ENCODE measurements at places on chromosomes 3 and 15.

DNA sequence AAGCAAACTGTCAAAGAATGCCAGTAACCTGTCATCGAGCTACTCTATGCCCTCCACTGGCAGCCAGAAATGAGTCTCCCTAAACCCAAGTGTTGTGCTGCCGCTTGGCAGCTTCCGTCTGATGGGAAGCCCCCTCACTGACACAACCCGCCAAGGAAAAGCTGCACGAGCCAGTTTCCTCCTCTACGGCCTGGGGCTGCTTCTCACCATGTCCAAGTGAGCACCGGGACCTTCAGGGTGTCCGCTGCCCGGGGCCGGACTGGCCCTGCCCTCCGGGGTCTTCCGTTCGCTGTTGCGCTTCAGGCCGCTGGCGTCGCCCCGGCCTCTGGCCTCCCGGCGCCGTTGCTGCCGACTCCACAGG is 490 bp downstream of the TOMM70 start:
- DNase-seq = peak; percentile 28

- DNase-seq = no peak
Measured at GRCh38 chr3:100149130-100149529, 34.8 kb upstream of the FILIP1L start.

DNA sequence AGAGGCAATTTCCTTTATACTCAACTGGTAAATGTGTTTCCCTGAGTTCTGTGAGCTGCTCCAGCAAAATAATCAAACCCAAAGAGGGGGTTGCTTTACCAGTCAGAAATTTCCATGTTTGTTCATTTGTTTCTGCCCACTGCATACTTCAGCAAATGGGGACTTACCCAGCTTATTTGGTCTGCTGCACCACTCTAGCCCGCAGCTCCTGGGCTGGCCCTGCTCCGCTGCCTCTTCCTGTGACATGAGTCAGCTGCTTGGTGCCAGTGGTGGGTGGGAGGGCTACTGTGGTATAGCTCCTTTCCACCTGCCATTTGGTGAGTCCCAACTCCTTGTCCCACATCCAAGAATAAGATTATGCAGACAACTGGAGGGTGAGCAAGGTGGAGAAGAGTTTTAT is 644.2 kb downstream of the MCTP2 start:
- no peak for DNase-seq

DNA sequence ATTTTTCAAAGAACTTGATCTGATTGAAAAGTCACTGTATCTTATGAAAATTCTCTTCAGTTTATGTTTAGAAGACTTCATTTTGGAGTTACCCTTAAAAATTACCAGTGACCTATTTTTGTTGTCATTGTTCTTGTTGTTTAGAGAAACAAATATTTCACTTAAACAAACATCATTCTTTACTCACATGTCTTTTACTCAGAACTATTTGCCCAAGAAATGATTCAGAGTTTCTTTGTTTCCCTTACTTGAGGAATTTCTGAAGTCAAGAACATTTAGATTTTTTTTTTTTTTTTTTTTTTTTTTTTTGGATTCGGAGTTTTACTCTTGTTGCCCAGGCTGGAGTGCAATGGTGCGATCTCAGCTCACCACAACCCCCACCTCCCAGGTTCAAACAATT is 259.6 kb upstream of the UBE2E1 start:
- no peak for DNase-seq

GRCh38 chr3:24490151-24490550 is 4.5 kb downstream of the THRB start:
- DNase-seq = no peak

DNA sequence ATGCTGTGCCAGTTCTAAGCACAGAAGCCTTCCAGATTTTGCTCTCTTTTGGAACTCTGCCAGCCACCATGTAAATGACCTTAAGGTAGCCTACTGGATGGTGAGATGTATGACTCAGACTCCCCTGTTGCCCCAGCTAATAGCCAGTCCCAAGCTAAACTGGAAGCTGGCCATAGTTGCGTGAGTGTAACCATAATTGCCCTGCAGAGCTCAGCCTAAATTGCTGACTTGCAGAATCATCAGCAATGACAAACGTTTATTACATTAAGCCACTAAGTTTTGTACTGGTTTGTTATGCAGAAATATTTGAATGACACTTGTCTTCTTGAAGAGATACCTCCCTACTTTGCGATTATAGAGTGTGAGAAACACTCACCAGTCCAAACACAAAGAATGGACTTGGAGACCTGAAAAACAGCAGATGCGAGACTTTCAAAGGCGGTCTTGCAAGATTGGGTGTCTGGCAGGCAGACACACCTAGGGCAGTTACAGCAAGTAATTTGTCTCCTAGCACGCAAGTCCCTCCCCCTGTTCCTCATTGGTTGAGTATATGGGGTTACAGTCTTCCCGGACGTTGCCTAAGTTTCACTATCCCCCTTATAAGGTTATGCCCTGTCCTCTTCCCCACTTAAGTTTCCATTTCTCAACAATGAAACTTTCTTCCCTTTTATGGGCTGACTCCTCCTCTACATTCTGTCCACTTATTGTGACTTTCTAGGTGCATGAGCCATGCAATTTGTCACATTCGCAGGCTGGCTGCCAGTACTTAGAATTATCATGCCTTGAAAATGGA is 83.6 kb upstream of the XCR1 start:
- no peak for DNase-seq

- no peak for DNase-seq
Measured at GRCh38 chr15:69994429-69995205, 103.1 kb downstream of the TLE3 start.

GRCh38 chr3:159787178-159787574 is 201.5 kb upstream of the IL12A start:
- no peak for DNase-seq

DNA sequence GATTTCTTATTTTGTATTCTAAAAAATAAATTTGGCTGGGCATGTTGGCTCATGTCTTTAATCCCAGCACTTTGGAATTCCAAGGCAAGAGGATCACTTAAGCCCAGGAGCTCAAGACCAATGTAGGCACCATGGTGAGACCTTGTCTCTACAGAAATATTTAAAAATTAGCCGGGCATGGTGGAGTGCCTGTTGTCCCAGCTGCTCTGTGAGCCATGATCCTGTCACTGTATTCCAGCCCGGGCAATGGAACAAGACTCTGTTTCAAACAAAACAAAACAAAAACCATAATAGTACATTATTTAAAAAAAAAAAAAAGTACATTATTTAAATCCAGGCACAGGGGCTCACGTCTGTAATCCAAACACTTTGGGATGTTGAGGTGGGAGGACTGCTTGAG is 5.5 kb upstream of the RTF1 start:
- DNase-seq = no peak

- no peak for DNase-seq
Measured at GRCh38 chr3:197010556-197011351, 18.9 kb downstream of the MELTF start.

DNA sequence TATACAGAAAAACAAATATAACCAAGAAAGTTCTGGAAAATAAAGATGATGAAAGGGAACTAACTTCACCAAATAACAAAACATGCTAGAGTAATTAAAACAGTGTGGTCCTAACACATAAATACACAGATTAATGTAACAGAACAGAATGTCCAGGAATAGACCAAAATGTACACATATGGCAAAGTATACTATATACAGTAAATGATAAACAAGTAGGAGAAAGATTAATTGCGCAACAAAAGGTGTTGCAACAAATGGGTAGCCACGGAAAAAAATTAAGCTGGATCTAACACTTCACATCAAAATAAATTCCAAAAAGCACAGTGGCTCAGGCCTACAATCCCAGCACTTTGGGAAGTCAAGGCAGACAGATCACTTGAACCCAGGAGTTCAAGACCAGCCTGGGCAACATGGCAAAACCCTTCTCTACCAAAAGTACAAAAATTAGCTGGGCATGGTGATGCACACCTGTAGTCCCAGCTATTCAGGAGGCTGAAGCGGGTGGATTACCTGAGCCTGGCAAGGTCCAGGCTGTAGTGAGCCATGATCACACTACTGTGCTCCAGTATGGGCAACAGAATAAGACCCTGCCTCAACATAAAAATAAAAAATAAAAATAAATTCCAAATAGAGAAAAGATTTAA is 19.8 kb downstream of the SCAP start:
- no peak for DNase-seq

- no peak for DNase-seq
Measured at GRCh38 chr15:83283813-83284558, 478 bp downstream of the BNC1 start.

GRCh38 chr3:186213946-186214345 is 105.1 kb upstream of the ETV5 start:
- DNase-seq = no peak

DNA sequence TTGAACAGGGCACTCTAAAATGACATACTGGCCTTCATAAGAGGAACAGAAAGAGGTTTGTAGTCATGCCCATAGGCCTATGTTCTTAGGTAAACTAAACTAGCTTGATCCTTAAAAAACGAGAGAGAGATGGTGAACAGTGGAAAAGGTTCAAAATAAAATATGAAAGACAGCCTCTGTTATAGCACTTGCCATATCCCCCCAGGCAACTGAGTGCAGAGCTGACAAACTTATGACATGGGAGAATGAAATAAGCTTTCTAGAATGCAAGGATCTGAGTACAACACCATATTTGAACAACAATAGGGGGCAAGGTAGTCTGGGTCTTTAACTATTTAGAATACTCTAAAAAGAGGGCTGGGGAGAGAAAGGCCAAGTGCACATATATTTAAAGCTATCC is 700.6 kb upstream of the CFAP20DC start:
- DNase-seq = no peak

- no peak for DNase-seq
Measured at GRCh38 chr15:100785181-100786138, 94.2 kb upstream of the ALDH1A3 start.

DNA sequence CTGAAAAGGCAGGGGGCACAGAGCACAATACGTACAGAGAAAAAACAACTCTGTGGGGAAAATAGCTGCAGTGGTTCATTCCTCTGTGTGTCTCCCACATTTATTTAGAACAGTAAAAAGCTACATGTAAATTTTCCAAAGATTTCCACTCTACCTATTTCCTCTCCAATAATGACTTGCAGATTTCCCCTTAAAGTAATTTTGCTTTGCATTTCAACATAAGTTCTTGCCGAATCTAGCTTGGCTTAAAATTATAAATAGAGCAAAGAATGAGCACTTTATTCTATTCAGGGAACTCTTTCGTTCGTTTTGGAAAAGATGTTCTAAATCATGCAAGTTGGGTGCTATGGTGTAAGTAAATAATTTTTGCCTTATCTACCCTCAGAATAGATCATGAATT is 58.2 kb upstream of the NR2E3 start:
- no peak for DNase-seq

- no peak for DNase-seq
Measured at GRCh38 chr3:71694358-71694999, 30.7 kb downstream of the EIF4E3 start.

- DNase-seq = no peak
Measured at GRCh38 chr3:31721676-31722075, 189.0 kb downstream of the STT3B start.

DNA sequence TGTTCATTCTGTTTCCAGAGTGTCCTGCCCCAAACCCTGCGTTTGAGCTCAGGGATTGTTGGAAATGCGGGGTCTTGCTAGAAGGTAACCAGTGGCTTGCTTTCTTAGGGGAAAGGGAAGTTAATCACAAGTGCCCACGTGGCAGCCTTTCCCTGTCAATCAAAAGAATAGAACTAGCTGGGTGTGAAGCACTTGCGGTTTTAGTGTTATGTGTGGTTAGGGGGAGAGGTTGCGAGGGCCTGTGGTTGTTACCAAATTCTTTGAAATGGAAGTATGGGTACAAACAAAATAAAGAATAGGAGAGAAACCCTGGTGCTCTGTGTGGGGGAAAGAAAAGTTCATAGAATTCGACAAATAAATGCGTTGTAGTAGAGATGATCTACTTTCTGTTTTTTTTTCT is 67.6 kb downstream of the FNDC3B start:
- DNase-seq = peak; percentile 60
